ENCODE measurements at places on chromosomes 4 and X.

DNA sequence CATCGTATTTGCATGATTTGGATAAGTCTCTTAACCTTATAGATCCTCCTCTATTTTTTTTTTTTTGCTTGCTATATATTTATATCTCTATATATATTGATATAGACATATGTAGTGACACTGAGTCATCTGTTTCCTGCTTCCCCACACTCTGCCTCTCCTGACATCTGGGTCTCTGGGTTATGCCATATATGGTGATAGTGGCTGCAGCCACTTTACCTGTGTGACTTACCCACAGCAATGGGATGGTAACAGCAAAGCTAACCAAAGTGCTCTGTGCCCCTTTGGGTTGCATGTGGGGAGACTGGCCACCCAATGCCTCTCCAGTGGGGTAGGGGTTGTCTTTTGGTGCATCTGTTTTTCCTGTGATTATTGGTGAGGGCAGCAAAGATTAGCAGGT lies 14.5 kb downstream of the CMC4 start:
- DNase-seq = no peak

- DNase-seq = no peak
Observed at GRCh38 chr4:139904406-139904805, 238.8 kb downstream of the MGST2 start.

DNA sequence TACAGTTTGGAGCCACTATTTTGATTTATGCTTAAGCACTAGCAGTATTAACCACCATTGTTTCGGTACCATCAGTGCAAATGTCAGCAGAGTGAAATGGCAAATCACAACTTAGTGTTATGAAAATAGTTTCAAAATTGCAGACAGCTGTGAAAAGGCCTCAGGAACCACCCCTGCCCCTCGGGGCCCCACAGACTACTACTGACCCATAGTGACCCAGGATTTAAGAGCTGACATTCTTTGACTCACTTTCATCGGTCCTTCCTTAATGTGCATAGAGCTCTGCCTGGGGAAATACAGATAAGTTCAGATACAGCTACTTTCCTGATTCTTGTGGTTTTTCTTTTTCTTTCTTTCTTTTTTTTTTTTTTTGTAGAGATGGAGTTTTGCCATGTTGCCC lies 3.3 kb upstream of the BBS7 start:
- no peak for DNase-seq

GRCh38 chr4:44186850-44187246 lies 261.8 kb downstream of the KCTD8 start:
- DNase-seq = no peak

DNA sequence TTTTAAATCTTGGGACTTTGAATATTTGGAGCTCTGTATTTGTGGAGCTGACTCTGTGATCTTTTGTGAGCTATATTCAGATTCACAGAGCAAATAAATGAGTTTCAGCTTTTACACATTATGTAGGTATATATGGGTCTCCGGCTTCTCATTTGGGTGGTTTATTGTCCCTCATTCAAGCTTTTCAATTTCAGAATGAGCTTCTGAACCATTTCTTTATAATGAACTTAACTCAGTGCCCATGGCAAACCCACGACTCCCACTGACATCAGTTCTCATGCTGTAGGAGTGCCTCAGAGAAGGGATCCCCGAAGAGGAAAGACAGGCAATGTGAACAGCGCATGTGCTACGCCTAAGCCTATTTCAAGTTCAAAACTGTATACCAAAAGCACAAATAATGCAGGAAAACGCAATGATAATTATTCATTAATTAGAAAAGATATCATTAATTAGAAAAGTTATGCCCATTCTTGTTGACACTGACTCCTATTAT lies 156.6 kb downstream of the DCTD start:
- no peak for DNase-seq

- peak; percentile 57 for DNase-seq
Observed at GRCh38 chr4:42280327-42281095, 116.8 kb upstream of the SHISA3 start.

DNA sequence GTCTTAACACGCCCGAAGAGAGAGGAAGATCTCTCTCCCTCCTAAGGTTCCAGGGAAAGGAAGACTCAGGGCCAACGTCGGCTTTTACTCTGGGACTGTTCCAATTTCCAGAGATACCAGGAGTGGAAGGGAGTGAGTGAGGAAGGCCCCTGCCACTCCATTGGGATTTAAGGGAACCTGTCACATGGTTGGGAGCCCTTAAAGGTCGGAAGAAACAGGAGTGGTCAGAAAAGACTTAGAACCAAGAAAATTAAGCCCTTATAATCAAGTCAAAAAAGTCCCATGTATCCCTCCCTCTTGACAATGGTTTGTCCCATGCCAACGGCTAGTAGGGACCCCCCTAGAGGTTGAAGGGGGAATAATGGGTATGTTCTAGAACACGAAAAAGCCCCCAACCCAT lies at the start of gene TEX13A:
Gene TEX13A (minus strand): TSS at position 59 of the 400 bp plus-strand sequence. CDS start 297 bp downstream, outside the sequence.
- DNase-seq = no peak

DNA sequence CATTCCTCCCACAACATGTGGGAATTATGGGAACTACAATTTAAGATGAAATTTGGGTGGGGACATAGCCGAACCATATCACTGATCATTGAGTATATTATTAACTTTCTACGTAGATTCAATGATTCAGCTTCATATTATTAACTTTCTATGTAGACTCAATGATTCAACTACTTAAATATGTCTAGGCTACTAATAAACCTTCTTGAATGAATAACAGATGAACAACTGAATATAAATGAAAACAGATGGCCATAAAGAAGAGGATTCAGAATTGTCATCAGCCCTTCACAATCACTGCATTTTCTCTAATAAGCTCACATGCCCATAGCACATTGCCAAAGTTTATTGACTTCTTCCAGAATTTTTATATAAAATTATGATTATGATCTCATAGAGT lies 57.0 kb downstream of the CEP44 start:
- DNase-seq = no peak

DNA sequence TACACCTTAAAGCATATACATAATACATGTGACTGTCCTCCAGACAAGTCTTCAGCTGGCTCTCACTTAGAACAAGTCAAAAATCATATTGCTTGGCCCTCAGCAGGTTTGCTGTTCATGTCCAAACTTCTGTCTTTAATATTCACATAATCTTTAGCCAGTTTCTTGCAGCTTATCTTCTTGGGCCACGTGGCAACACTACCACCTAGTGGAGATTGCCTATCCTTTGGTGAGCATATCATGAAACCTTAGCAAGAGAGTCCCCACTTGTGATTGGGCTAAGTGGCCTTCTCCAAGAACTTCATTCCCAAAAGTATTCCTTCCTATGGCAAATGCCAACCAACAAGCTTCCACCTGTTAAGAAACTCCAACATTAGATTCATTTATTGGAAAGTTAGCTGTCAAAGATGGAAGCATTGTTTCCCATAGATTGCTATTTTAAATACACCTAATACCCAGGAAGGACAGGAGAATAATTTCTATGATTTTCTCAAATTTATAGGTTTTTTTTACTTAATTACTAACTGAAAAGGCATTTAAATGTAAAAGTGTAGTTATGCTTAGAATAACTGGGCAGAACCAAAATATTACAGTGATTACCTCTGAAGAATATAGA lies 231.9 kb upstream of the INTU start:
- DNase-seq = peak; percentile 83

DNA sequence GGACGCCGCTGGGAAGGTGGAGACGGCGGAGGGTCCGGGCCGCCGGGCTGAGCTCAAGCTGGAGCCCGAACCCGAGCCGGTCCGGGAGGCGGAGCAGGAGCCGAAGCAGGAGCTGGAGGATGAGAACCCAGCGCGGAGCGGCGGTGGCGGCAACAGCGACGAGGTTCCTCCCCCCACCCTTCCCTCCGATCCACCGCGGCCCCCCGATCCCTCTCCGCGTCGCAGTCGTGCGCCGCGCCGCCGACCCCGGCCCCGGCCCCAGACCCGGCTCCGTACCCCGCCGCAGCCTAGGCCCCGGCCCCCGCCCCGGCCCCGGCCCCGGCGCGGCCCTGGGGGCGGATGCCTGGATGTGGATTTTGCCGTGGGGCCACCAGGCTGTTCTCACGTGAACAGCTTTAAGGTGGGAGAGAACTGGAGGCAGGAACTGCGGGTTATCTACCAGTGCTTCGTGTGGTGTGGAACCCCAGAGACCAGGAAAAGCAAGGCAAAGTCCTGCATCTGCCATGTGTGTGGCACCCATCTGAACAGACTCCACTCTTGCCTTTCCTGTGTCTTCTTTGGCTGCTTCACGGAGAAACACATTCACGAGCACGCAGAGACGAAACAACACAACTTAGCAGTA lies 483 bp downstream of the USP27X start:
- no peak for DNase-seq

DNA sequence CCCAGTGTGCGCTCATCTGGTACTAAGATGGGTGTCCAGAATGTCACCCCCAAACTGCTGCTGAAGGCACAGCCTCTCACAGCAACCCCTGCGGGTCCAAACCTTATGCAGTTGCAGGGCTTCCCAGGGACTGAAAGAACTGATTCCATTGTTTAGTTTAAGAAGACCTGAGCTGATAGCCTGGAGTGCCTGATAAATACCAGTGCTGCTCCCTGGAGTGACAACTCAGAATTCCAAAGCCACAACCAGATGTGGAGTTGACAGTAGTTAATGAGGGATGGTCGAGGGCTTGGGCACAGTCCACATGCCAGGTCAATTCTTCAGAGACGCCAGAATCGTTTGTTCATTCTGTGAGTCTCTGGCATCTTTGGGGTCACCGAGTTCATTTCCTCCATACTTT lies 71.2 kb downstream of the LNX1 start:
- DNase-seq = no peak

DNA sequence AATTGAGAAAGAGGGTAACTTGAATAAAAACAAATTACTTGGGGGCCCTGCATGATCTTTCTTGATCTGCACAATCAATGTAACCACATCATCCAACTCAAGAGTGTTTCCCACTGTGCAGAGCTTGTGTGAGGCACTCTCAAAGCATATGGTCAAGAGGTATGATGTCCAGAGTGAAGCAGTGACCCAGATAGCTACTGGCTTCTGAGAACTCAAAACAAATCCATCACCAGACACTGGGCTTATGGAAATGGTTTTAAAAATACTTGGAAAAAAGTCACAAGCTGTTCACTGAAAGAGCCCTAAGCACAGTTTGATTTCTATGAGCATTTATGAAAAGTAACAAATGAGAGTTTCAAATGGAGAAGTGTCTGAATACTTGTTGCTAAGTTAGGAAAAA lies 361.0 kb downstream of the GRXCR1 start:
- no peak for DNase-seq

GRCh38 chrX:132732236-132732635 lies 226.2 kb downstream of the HS6ST2 start:
- DNase-seq = no peak

GRCh38 chrX:70219938-70220764 lies 14.3 kb upstream of the AWAT1 start:
- peak; percentile 18 for DNase-seq

- peak; percentile 11 for DNase-seq
Observed at GRCh38 chr4:24686866-24687692, 102.7 kb upstream of the DHX15 start.

DNA sequence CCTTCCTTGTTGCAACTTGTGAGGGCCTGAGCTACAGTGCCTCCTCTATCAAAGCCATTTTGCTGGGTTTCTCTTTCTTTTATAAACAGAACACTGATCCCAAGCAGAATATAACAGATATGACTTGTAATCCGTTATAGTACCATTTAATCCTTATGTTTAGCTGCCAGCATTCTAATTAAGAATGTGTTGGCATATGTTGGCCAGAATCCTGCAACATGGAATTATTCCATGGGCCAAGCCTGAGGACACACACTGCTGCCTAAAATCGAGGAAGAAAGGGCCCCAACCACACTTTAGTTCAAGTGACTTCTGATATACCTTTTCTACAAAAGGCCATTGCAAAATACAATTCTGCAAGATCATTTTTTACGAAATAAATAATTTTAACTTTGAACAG lies 28.0 kb downstream of the PALLD start:
- DNase-seq = no peak

DNA sequence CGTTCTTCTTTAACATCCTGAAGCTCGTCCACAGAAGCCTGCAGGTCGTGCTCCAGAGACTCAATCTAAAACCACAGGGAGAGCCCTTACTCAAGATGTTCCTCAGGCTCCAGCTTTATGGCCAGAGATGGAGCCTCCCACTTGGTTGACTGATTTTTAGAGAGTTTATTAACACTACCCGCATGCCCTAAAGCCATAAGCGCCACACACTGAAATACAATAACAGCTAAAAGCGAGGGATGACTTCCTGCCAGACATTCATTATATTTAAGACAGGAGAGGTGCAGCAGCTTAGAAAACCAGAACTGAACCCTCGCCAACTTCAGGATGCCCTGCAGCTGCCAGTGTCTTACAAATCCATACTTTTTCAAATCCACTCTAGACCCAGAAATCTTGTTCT lies 42.0 kb downstream of the SOD3 start:
- DNase-seq = no peak

GRCh38 chrX:9923357-9923756 lies 43.8 kb upstream of the CLDN34 start:
- DNase-seq = no peak

Measured in fibroblast of pulmonary artery (primary cell).